ENCODE measurements at places on chromosomes 3 and 15.

- peak; percentile 82 for DNase-seq
Measured at GRCh38 chr3:40504636-40505430, 1.0 kb upstream of the ZNF620 start.

GRCh38 chr15:98737159-98737558 is 88.8 kb downstream of the IGF1R start:
- no peak for DNase-seq

DNA sequence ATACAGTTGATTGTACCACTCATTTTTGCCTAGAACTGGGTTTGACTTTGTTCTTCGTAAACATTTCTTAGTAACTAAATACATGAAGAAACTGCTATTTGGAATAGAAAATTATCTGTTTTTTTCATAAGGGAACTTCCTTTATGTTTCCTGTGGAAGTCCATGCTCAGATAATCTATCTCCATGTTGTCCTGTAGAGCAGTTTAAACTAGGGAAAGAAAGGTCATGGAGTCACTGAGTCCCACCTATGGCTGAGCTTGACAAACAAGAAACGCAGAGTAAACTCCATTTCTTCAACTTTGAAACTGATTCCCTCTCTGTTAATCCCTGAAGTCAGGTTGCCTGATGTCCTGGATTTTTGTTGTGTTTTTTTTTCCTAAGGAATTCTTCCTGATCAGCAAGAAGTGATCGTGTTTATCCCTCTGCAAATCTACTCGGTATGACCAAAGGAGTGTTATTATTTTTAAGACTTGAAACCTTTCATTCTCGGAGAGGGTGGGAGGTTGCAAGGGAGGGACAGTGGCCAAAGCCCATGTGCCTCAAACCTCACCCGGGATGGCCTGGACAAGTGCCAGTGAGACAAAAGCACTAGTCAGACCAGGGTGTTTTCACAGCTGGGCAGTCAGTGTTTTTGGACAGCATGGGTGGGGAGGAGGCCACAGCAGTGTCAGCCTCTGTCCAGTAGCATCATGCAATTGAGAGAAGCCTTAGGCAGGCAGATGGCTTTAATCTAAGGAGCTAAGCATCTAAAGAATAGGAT is 129.8 kb upstream of the PHLDB2 start:
- DNase-seq, result peak; percentile 73

GRCh38 chr3:100650651-100651619 is 41.5 kb downstream of the ADGRG7 start:
- peak; percentile 45 for DNase-seq

DNA sequence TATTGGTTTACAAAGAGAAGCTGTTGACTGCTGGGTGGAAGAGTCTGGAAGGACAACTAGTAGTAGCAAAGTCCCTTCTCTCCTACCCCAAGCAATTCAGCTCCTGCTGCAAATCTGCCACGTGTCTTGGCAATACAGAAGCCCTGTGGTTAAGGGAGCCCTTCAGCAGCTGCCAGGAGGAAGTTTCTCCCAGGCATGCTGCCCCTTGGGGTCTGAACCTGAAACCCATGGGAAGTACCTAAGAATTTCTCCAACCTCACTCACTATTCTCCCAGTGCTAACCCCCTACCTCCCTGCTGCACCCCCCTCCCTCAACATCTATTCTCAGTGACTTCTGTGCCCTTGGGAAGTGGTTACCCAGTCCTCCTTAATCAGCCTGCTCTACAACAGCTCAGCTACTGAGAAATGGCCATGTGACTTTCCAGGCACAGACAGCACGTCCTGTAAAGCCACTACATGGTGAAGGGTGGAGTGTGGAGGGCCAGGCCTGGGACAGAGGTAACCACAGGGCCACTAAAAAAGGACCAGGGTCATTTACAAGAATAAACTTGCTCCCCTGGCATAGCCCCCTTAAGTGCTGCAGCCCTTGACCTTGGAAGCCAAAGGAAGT is 316.6 kb downstream of the NTRK3 start:
- DNase-seq, result peak; percentile 12

- DNase-seq, result peak; percentile 26
Measured at GRCh38 chr3:5195605-5196004, 8.1 kb downstream of the EDEM1 start.

DNA sequence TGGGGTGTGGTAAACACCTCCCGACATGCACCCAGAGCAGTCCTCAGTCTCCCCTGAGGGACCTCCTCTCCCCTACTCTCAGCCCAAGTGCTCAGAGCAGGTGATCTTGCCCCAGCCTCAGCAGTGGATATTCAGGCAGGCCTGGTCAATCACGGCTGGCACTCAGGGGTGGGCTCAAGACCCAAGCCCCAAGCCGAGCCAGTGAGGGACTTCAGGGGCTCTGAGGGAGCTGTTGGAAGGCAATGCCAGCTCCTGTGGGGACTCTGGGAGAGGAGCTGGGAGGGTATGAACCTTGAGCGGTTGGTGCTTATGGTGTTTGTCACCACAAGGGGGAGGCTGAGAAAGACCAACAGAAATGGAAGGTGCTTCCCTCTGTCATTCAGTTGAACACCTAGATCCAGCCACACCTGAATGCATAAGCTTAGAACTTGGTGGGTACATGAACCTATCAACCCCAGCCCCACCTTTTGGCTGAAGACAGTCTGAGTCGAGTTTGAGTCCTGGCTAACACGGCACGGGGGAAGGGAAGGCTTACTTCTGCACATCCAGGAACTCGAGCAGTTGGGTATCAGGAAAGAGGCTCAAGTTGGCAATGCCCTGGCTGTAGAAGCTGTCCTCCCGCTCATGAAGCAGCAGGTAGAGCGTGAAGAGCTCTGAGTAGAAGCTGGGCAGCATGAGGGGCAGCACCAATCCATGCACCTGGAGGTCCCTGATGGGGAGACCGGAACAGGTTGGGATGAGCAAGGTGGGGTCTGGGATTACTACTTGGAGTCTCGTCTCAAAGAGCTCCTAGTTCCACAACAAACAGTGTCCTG is 19.2 kb downstream of the ALS2CL start:
- no peak for DNase-seq

- peak; percentile 75 for DNase-seq
Measured at GRCh38 chr15:77107531-77108355, 36.8 kb upstream of the TSPAN3 start.

DNA sequence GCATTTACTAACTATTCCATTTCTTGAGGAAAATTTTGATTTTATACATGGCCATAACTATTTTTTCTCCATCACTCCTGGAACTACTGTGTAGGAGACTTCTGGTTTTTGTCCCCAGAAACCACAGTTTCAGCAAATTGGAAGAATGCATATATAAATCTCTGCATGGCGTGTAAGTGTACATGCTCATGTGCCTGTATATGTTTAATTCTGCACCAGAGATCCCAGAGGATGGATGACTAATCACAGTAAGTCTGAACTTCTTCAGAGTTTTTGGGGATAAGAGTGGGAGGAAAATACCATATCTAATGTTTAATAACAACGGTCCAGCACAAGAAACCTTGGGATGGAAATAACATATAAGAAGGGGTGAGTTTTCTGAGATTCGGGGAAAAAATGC is 10.9 kb upstream of the COL6A6 start:
- no peak for DNase-seq

DNA sequence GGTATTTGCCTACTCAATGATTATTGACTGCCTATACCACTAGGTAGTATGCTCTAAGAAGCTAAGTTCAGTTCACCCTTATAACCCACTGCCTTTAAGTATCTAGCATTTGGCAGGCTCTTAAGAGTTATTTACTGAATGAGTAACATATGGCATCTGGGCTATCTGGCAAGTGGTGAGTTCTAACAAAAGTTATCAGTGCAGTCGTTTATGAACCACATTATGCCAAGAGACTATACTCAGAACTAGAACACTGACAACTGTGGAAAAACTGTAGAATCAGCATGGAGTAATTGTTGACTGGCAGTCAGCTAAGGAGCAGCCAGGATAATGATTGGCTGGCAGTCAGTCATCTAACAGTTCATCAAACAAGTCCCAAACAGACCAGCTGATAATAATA is 25.8 kb downstream of the RAF1 start:
- peak; percentile 50 for DNase-seq

GRCh38 chr3:144771381-144771870 is 799.8 kb downstream of the DIPK2A start:
- no peak for DNase-seq

DNA sequence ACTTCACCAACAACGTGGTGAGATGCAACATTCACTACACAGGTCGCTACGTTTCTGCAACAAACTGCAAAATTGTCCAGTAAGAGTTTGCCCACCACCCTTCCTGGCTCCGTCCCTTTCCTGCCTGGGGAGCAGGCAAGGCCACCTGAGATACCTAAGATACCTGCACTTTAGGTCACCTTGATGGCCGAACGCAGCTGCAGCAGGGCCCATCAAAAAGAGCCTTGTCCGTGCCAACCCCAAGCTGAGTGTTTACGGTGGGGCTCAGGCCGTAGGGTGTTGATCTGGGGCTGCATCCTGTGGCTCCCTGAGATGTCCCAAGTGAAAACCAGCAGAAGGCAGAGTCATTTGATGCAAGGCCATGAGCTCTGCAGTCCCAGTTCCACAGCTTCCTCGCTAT is 23.2 kb downstream of the LOXL1 start:
- no peak for DNase-seq

GRCh38 chr3:57896691-57897090 is 111.5 kb upstream of the FLNB start:
- DNase-seq, result no peak

DNA sequence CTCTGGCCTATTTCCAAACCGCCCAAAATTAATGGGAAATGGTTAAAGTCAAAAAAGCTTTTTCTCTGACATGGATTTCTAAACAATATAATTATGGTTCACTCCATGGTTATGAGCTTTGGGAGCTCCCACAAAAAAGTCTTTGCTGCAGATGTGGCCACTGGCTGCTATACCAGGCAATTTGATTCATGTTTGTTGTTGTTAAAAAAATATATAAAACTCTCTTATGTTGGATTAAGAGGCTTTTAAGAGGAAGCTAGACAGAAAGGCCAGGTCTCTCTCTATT is 258.6 kb downstream of the TIGIT start:
- no peak for DNase-seq

DNA sequence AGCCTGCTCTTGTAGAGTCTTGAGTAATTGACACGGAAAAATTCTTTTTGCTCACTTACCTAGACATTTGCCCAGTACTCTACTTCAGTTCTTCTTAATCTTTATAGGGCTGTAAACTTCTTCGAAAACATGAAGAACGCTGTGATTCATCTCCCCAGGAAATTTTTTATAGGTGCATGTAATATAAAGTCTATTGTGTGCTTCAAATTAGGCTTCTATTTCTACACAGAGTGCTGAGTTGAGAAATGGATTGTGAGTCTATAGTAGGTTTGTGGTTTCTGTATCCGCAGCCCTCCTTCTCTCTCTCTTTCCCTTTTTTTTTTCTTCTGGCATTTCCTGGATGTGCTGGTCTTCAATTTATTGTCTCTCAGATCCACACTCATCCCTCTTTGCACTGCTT is 183.3 kb upstream of the DCBLD2 start:
- DNase-seq, result no peak

DNA sequence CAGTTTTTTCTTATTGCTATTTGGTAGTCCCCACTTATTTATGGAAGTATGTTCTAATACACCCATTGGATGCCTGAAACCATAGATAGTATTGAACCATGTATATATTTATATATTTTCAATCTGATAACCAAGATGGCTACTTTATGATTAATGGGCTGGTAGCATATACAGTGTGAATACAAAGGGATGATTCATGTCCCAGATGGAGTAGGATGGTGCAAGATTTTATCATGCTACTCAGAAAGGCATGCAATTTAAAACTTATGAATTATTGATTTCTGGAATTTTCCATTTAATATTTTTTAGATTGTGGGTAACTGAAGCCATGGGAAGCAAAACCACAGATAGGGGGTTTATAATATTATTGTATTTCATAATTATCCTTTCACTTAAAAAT is 35.2 kb downstream of the AP4E1 start:
- DNase-seq, result no peak

- peak; percentile 11 for DNase-seq
Measured at GRCh38 chr3:48135552-48136495, 52.4 kb downstream of the CDC25A start.

GRCh38 chr15:34760909-34761308 is 6.1 kb upstream of the GJD2 start:
- no peak for DNase-seq

- DNase-seq, result peak; percentile 85
Measured at GRCh38 chr3:183287301-183287971, 34.4 kb downstream of the B3GNT5 start.

DNA sequence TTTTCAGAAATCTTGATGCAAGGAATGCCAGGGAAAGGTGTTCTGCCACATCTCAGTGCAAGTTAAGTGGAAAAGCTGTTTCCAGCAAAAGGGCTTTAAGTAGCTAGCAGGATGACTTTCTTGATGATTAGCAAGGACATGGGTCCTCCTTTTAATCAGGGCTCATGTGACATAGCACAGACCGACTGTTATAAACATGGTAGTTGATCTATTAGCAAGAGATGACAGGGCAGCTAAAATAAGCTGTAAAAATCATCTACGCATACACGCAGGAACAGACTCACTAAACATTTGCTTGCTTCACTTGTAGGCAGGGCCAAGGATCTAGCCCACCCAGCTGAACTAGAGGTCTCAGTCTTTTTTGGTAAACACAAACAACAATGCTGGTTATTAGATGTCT is 69.0 kb downstream of the GOLIM4 start:
- DNase-seq, result no peak

GRCh38 chr3:62875558-62876002 is 364 bp upstream of the CADPS start:
- no peak for DNase-seq

DNA sequence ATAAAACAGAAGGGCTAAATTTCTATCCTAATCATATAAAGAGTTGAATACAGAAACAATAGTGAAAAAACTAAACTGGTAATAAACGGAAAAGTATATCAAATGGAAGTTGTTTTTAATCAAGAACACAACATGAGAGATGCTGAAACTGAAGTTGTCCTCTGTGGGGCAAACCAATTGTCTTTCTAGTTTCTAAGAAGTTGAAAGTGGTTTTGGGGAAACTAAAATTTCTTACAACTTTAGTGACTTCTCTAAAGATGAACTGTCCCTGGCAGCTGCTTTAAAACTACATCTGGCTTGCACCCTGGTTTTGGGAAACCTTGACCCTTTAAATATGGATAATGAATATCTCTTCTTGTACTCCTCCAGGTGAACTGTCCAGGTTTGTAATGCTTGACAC is 155.6 kb downstream of the ADAM10 start:
- no peak for DNase-seq

DNA sequence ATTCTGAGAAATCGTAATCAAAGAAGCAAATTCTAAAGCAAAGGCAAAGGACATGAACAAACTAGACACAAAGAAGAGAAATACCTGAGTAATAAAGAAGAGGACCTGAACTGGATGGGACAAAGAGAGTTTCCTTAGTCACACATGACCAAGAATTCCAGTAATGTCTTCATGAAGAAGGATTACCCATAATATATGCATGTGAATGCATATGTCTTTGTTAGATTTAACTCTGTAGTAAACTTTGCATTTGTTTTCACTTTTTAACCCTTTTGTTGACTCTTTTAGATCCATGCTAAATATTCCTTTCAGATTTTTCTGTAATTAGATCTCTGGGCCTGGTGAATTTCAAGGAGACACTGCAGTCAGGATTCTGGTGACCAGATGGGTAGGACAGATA is 279.8 kb downstream of the ARRDC4 start:
- DNase-seq, result no peak

GRCh38 chr3:138673641-138674530 is 65.3 kb downstream of the FAIM start:
- peak; percentile 84 for DNase-seq

Measured in astrocyte of the hippocampus (primary cell).